Right renal pelvis (tissue), 4 donors: ENCODE measurements at places on chromosomes 7 and 10. TPM values are rescaled to one million over a fixed set of nuclear protein-coding genes. Genes with fewer than 3 reads are reported as not detected.

DNA sequence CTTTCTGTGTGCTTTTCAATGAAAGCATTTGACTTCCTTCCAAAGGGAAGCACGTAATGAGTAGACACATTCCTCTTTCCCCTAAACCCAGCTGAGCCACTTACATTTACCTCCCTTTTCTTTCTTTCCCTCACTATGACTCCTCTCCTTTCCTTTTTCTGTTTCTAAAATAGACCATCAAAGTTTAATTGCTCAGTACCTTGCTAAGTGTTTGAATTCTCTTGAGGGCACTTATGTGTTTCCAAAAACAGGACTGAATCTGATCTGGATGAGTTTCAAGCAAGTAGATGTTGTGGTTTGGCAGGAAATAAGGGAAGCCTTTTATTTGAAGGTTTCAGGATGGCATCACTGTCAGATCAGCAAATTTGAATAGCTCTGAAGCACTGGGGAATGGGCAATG is 396.2 kb downstream of the REEP3 start:
- DNase-seq: no peak

DNA sequence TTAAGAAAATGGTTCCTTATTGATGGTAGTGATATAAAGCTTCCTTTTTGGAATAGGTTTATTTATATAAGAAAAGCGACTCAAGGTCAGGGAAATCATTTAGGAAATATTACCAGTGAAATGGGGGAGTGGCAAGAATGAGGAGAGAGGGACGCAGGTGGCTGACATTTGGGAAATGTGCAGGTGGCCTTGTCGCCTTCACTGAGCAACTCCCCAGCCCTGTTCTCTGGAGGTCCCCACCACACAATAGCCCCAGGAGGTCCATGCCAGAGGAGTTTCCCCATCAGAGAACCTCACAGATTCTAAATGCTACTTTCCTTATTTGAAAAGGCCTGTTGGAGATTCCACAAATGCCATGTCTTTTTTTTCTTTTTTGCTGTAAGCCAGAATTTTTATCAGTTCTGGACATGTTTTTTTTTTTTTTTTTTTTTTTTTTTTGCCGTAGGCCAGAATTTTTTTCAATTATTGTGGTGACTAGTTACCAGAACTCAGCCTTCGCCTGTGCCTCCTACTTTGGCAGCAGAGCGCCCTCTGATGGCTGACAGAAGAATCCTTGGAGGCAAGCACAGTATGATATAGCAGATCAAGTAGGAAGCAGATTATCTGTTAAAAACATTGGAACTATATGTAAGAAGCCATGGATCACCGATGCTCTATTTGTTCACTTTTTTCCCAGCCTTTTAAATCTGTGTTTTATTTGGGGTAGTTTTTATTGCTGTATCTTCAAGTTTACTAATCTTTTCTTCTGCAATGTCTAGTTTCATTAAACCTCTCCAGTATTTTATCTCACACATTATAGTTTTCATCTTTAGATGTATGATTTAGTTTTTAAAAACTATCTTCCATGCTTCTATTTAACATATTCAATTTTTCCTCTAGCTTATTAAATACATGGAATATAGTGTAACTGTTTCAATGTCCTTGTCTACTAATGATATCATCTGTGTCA is 18.6 kb downstream of the OPALIN start:
- peak; percentile 47 for DNase-seq

Gene TRPV5
- 0.58 TPM for polyA plus RNA-seq

- no peak for DNase-seq
Measured at GRCh38 chr7:22934473-22935065, 79.4 kb downstream of the HYCC1 start.

Gene ACSM6
- polyA plus RNA-seq: 0.67 TPM

DNA sequence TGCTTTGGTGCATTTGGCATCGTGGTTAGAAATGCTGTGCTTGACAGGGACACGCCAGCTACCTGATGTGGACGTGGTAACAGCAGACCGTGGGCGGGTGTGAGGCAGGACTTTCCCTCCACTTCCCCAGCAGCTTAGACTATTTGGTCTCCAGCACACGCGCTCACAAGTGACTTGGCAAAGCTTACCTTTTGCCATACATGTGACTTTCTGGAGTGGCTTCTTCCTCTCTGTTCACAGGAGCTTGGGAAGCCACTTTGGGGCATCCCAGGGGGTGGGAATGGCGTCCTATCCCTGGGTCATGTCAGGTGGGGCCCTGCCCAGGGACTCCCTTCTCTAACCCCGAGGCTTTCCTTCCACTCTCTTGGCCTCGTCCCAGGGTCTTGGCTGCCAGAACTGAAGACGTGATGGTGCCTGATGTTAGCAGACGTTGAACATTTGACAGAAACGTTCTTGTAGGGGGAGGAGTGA is 228.7 kb upstream of the KLF6 start:
- no peak for DNase-seq

GRCh38 chr7:73647725-73648592 is 19.7 kb upstream of the VPS37D start:
- DNase-seq: no peak

DNA sequence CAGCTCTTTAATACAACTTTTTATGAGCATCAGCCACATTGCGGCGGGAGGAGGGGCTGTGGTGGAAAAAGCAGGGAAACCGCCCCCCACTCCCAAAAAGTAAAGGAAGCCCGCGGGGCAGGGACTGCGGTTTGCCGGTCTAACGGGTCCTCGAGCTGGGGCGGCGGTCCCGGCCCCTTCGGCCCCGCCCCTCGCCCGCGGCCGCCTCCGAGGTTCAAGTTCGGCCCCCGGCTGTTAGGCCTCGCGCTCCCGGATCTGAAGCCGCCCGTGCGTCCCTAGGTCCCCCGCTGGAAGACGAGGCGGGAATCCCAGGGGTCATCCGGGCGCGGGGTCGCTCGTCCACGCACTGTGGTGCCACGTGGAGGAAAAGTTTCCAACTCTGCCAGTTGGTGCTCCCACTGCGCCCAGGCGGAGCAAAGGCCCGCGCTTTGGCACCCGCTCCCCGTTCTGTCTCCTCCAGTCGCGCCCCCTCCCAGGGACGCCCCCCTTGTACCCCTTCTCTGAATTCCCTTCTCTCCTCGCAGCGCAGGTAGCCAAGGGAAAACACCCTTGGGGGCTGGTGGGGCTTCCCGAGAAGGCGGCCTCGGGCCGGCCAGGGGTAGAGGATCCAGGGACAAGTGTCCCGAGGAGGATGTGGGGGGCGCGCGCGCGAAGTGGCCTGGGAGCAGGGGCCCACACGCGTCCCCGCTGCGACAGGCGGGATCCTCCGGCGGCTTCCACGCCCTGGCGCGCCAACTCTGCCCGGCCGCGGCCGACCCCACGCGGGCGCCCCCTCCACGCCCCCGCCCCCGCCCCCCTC is 798 bp upstream of the AUTS2 start:
- no peak for DNase-seq

Gene KCTD7
- 23.5 TPM for polyA plus RNA-seq

- no peak for DNase-seq
Measured at GRCh38 chr10:73979809-73980433, 18.0 kb upstream of the VCL start.

Gene FLNC
- polyA plus RNA-seq: 12.9 TPM

GRCh38 chr7:87413029-87413428 is 62.5 kb downstream of the ABCB4 start:
- no peak for DNase-seq

Gene UPK3B
- 4.1 TPM for polyA plus RNA-seq

DNA sequence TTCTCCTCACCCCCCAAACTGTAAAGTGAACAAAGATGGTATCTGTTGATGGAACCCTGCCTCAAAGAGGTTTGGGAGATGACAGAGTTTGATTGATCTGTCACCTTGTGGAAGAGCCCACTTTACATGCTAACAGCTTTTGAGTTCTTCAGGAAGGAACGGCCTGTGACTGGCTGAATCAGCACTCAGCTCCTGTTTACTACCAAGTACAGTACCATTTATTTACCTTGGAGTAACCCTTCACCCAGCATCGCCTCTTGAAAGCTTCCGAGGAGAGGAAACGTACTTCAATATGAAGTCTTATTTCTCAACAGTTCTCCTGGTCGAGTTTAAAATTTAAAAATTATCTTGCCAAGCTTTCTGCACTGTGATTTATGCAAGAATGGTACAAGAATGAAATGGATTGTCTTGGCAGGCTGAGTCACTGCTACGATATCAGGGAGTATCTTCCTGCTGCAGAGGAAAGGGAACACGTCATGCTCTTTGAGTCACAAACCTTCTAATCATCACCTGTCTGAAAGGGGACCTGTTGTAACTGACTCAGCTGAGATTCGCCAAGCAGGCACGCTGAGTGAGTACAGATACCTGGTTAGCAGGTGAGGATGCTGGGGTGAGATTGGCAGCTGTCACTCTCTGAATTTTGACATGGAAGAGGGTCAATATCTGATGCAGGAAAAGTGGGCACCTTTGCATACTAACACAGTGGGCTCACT is 30.1 kb downstream of the KLF6 start:
- DNase-seq: no peak

DNA sequence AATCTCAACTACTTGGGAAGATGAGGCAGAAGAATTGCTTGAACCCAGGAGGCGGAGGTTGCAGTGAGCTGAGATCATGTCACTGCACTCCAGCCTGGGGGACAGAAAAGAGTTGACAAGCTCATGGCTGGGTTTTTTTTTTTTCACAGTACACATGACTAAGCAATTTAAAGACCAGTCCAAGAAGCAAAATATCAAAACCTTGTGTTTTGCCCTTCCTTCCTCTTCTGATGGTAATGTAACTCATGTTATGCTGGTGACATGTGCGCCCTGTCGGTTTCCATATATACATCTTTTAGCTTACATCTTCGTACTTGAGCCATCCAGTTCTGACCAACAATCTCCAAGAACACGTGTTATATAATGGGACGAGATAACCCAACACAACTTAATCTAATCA is 237.7 kb upstream of the PLXDC2 start:
- DNase-seq: no peak

- no peak for DNase-seq
Measured at GRCh38 chr7:120394595-120394994, 121.6 kb downstream of the KCND2 start.

- no peak for DNase-seq
Measured at GRCh38 chr10:88783724-88784123, 18.8 kb upstream of the LIPM start.

- no peak for DNase-seq
Measured at GRCh38 chr7:159027056-159027788, 117.4 kb downstream of the VIPR2 start.

Gene CPEB3
- polyA plus RNA-seq: 3.5 TPM

GRCh38 chr7:90772410-90772809 is 176.3 kb downstream of the CDK14 start:
- DNase-seq: no peak

- DNase-seq: no peak
Measured at GRCh38 chr7:135717693-135718092, 10.3 kb downstream of the SLC13A4 start.

- DNase-seq: no peak
Measured at GRCh38 chr7:97024209-97025129, at the start of gene DLX5. TSS of gene DLX5 (minus strand) at chr7:97024831. CDS start at chr7:97024623, 208 bp downstream.

DNA sequence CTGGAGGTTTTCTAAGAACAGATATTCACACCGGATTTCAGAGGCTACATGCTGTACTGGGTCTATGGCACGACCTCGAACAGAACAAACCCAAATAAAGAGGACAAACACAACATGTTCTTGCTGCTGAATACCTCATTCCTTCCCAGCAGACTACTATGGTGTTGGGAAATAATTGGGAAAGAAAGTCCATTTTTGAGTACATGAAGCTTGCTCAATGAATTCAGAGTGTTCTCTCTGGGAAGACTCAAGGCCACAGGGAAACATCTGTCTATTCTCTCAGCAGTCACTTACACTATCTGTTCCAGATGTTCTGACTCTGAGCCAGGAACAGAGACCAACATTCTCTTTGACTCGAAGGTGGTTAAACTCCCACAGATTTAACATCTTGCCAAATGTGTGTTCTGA is 30.9 kb downstream of the LAMB1 start:
- no peak for DNase-seq

Gene DNAJC12
- 15.9 TPM for polyA plus RNA-seq
